Hematopoietic multipotent progenitor cell treated with erythropoietin and hydrocortisone succinate and interleukin-3 and kit ligand, for 8 days (in vitro differentiated cells): ENCODE measurements at places on chromosomes 7 and 10.
A peak's percentile ranks its signal among the peaks of the same experiment; 100 is the strongest.

GRCh38 chr10:126902157-126902556, 3.1 kb upstream of the DOCK1 start:
- DNase-seq, result peak; percentile 32

GRCh38 chr10:73433538-73433867, at the start of gene MSS51:
MSS51 (minus strand) TSS chr10:73433561; CDS start chr10:73428284, 5,277 bp downstream.
- peak; percentile 45 for DNase-seq

DNA sequence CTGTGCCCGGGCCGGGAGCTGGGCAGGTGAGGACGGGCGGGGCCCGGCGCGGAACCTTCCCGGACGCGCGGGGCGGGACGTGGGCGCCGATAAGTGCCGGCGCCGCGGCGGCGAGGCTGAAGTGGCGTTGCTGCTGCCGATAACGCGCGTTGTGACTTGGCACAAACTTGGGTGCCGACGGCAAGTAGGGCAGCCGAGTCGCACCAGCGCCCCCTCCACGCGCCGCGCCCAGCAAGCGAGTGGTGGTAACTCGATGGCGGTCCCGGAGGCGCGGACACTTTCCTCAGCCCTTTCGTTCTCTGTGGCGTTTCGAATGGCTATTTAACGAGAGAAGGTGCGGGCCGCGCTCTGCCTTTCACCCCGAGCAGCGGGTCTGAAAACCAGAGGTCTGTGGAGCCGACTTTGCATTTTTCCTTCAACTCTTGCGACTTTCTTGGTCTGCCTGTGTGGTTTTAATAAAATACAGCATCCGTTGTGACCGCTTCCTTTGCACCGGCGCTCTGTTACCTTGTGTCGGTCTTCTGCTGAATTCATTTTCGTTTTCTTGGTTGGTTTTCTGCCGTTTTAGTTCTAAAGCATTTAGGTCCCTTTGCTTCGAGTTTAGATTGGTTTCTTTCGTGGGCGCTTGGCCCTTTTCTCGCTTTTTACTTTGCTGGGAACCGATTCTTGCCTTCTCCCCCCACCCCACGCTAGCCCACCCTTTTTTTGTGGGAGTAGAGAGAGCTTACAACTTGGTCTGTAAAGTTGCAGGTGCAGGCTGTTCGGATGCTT, 701 bp downstream of the STK17A start:
- peak; percentile 91 for DNase-seq

DNA sequence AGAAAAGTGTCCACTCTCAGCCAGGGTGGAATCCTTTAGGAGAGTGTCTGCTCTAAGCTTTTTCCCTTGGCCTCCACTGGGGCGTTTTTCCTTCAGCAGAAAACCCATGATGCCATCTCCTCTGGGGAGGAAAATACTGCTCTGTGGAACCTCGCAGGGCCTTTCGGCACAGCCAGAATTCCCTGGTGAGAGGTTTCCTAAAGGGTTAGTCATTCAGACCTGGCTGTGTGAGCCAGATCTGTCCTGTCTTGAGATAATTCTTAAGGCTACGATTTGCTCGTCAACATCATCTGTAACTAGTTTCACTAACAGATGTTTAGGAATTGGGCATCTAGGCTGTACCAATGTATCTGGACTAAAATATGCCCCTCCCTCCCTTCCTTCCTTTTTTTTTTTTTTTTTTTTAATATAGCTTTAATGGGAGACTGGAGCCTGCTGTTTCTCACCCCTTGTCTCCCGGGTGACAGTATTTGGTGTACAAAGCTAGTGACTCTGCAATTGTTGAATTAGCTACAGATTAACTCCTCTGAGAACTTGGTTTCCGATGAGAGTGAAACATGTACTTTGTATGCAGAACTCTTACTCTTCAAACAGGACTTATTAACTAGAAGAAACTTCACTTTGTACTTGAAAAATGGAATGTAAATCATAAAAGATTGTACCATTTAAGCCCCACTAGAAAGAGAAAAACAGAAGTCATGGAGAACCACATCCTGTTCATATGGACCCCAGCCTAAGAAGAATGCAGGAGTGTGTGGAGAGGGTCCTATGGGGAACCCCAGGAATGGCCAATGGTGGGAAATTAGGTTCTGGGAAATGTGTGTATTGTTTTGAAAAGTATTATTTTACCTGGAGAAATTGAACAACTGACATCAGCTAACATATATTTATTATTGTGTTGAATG, 230.9 kb downstream of the CAMK1D start:
- DNase-seq, result no peak

GRCh38 chr7:17304926-17305325, 6.5 kb downstream of the AHR start:
- peak; percentile 81 for DNase-seq

GRCh38 chr10:97320480-97321031, 1.5 kb downstream of the FRAT1 start:
- no peak for DNase-seq

- DNase-seq, result no peak
Measured at GRCh38 chr7:85688712-85689111, 501.9 kb upstream of the SEMA3D start.

- DNase-seq, result peak; percentile 22
Measured at GRCh38 chr10:124565565-124566221, 104.1 kb downstream of the LHPP start.

- no peak for DNase-seq
Measured at GRCh38 chr7:124649397-124650014, 116.1 kb downstream of the GPR37 start.

DNA sequence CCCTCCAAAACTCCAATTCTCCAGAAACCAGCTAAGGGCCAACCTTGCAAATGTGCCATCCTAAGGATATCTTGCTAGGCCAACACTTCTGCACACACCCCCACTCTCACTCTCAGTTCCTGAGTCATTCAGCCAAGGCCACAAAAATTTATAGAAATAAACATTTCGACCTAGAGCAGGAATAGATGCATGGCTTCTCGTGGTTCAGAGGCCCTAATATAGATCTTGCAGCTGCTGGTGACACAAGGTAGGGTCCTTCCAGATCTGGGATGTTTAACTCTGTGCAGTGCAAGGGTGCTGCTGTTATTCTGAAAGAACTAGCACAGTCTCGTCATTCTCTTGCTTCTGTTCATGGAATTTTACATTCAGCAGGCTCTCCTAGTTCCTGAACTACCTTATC, 369.3 kb downstream of the CALN1 start:
- no peak for DNase-seq

- DNase-seq, result peak; percentile 54
Measured at GRCh38 chr7:80661729-80662128, 23.3 kb downstream of the CD36 start.

- DNase-seq, result no peak
Measured at GRCh38 chr10:89019569-89020327, 29.1 kb downstream of the FAS start.

DNA sequence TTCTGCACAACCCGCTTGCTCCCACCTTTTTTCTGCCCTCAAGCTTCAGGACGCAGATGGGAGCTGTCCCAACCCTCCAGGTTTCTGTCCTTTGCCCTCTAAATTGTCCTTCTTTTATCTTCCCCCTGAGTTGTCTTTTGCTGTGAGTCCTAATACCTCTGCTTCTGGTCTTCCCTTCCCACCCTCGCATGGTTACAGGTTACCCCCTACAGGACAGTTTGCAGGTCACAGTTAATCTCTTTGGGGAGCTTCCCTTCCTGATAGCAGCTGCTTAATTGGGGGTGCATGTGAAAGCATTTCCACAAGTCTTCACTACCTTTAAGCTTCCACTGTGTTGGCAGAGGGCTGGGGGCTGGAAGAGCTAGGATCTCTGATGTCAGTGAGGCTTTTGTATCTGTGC, 121.5 kb upstream of the CXCL12 start:
- no peak for DNase-seq

GRCh38 chr7:48130658-48131108, 40.6 kb upstream of the ABCA13 start:
- no peak for DNase-seq

- no peak for DNase-seq
Measured at GRCh38 chr10:121595806-121596688, 2.2 kb downstream of the FGFR2 start.

DNA sequence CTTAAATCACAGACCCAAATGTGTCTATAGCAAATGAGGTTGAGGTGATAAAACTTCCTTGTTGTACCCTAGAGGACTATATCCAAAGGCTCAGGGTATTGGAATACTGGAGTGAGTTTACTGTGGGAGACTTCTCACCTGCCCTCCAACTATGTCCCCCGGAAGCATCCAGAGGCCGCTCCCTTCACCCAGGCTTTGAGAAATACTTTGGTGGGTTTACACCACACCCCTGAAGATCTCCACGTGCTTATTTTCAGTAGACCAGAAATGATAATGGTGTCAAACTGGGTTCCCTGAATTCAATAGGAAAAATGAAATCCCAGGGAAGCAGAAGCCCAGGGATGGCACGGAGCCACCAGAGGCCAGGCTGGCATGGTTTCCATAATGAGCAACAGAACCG, 31.3 kb upstream of the NANOS1 start:
- no peak for DNase-seq

- no peak for DNase-seq
Measured at GRCh38 chr10:127561647-127562046, 12.5 kb downstream of the NPS start.

- DNase-seq, result peak; percentile 66
Measured at GRCh38 chr7:90574146-90574819, 21.8 kb upstream of the CDK14 start.

GRCh38 chr10:21273400-21273968, 252.0 kb downstream of the SKIDA1 start:
- DNase-seq, result no peak

GRCh38 chr10:42367532-42368230, 270.7 kb downstream of the ZNF33B start:
- DNase-seq, result peak; percentile 9

DNA sequence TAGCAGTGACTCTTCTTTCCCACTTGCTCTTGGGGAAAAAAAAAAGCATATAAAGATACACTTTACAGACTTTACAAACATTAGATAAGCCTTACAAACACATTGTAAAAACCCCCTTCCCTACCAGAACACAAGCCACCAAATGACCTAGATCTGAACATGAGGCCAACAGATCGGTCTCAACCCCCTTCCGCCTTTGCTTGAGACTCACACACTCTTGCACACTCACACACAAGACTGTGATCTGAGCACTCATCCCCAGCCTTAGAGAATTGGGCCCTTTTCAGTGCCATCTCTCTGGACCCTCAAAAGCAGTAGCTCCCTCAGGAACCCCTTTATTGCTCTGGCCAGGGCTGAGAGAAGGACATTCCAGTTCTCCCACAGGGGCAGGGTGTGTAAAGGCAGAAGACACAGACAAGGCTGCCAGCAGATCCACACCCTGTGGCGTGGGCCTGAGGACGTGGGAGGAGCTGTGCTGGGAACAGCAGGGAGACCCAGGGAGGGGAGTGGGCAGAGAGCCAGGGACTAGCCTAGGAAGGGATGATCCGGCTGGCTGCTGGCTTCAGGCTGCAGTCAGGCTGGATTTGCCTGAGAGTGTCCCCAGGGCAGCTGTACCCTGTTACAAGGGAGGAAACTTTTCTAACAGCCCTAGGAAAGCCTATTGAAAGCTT, 206.7 kb downstream of the KIAA1217 start:
- no peak for DNase-seq

GRCh38 chr10:15084502-15084922, 4.1 kb downstream of the ACBD7 start:
- no peak for DNase-seq

DNA sequence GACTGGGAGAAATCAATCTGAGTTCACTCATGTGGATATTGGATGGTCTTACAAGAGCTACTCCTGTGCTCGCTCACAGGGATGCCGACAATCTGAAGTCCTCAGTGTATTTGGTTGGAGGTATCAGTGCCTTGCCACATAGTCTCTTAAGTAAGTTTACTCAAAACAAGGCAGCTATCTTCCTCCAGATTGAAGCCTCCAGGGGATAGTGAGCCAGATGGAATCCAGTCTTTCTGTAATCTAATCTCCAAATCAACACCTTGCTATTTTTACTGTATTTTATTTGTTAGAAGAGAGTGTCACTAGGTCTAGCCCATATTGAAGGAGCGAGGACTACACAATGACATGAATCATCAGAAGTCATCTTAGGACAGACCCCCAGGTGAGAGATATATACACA, 456.6 kb upstream of the POT1 start:
- no peak for DNase-seq

GRCh38 chr10:47137311-47137851, 162.6 kb upstream of the GDF10 start:
- DNase-seq, result no peak

DNA sequence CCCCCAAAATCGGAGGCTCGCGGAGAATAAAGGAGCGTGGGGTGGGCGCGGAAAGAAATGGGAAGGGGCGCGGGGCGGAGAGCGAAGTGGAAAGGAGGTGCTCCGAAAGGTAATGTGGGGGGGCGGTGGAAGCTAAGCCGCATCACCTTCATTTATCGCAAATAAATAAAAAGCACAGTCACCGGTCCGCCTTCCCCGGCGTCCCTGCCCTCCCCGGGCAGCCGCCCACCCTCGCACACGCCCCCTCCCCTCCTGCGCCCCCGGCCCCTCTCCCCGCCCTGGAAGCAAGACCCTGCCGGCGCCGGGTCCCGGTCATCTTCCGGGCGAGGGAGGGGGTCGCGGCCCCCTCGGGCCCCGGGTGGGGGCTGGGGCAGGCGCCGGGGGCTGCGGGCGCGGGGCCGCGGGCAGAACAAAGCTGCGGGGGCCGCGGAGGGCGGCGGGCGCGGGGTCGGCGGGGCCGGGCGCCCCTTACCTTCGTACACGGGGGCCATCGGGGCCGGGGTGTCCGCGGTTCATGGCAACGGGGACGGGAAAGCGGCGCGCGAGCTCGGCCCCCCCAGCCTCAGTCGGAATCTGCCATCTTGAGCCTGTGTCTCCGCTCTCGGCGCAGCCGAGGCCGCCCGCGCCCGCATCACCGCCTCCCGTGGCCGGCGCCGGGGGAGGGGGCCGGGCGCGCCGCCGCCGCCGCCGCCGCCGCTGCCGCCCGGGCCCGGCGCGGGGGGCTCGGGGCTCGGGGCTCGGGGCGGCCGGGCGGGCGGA, 486 bp downstream of the HIPK2 start:
- DNase-seq, result no peak

- no peak for DNase-seq
Measured at GRCh38 chr10:27865221-27865635, 119.6 kb upstream of the MKX start.

DNA sequence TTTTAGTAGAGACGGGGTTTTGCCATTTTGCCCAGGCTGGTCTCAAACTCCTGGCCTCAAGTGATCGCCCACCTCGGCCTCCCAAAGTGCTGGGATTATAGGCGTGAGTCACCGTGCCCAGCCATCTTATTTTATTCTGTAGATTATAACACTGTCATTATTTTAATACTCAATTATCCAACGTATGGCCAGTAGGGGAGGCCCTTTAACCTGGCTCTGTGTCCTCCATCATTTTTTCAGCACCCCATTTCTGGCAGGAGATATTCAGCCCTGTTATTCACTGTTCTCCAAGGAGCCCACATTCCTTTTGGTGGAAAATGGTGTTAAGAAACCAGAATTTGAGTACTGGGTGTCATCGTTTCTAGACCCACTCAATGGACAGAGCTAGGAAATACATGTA, 31.5 kb downstream of the PDSS1 start:
- DNase-seq, result no peak

- DNase-seq, result no peak
Measured at GRCh38 chr10:110664483-110665420, 20.6 kb downstream of the RBM20 start.

- no peak for DNase-seq
Measured at GRCh38 chr10:97531401-97531986, 32.8 kb downstream of the UBTD1 start.
